ENCODE measurements at places on chromosomes 12 and 14. TPM values are rescaled to one million over a fixed set of nuclear protein-coding genes. Genes with fewer than 3 reads are reported as not detected.
A peak's percentile ranks its signal among the peaks of the same experiment; 100 is the strongest.

Gene KRT78
- total RNA-seq = not detected

Gene RPL10L
- not detected for total RNA-seq

Gene GALNT6
- total RNA-seq = 115 TPM

Gene GPR68
- total RNA-seq = 0.26 TPM

Gene ADAM21
- 0.66 TPM for total RNA-seq

Gene DCN
- 586 TPM for total RNA-seq

Gene RPS6KL1
- total RNA-seq = 1.2 TPM

Gene GYS2
- not detected for total RNA-seq

Gene DLGAP5
- total RNA-seq = 8.1 TPM

DNA sequence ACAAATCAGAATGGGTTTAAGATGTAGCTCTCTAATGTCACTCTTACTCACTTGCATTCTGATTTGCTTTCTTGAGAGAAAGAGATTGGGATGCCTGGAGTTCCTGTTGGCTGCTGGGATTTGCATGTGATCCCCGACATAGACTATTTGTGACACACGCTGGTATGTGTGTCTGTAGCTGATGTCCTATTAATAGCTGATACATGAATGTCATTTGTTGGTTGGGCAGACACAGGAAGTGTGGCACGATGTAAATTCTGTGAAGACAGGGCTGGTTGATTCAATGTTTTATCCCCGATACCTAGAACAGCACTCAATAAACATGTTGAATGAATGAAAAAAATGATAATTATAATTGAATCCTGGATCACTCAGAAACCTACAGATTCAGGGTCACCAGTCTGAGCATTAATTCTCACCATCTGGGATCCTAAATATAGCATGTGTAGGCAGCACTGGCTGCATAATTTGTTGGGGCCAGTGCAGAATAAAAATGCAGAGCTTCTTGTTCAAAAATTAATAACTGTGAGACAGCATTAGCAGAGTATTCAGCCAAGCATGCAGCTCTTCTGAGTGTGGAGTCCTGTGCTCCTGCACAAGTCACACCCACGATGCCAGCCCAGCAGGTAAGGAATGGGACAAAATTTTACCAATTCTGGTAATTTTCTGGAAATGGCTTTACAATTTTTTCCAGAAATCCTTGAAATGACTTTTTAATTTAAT lies 35.5 kb upstream of the SOCS2 start:
- peak; percentile 6 for DNase-seq

DNA sequence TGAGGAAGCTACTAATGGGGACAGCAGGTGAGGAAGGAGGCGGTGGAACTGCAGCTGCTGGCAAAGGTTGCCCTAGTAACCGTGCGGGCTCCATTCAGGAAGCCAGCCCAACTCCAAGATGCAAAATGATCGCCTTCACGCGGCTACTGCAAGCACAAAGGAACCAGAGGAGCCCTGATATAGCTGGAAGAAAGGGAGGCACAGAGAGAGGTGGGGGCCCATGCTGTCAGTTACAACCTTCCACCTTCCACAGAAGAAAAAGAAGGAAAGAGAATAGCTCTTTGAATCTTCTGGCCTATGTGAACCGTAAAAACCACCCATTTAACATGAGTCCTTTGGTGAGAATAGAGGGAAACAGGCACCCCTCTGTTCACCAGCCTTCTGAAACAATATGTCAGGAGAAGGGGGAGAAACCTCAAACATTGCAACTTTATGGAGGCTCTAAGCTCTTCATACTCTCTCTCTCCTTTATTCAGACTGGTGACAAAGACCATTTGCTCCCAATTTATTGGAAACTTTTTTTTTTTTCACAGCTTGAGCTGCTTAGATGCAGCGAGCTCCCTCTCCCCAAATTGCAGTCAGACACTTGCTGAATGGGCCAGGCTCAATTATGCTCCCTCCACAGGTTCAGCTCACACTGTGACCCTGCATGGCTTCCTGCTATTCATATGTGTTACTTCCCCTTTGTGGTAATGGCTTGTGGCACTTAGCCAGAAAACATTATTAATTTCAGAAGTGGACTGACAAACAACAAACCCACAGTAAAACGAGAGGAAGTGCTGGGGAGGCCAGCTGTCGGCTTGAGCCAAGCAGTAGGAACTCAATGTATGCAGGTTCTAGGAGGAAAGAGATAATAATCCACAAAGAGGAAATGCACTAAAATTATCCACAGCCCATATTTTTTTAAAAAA lies 6.2 kb downstream of the DUSP6 start:
- DNase-seq = peak; percentile 69

DNA sequence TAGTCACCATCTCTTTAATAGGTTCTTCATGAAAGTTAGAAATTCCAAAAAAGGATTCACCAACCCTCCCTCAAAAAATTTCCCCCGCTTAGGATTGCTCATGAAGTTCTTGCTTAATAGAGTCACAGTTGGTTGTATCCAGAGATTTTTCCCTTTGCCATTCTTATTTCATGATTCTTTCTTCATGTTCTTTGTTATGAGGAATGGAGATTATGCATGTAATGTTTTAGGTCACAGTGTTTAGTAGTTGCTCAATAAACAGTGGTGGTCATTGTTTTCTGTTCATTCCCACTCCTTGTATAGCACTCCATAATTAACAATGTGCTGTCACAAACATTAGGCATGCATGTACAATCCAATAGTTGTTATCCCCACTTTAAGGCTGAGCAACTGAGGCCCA lies 51.2 kb upstream of the RTRAF start:
- no peak for DNase-seq

- peak; percentile 37 for DNase-seq
Observed at GRCh38 chr14:51849097-51849496, 11.3 kb upstream of the GNG2 start.

GRCh38 chr14:94239406-94239805 lies 53.7 kb downstream of the SERPINA10 start:
- DNase-seq = no peak

- DNase-seq = no peak
Observed at GRCh38 chr14:104826861-104827176, 25.9 kb downstream of the ZBTB42 start.

DNA sequence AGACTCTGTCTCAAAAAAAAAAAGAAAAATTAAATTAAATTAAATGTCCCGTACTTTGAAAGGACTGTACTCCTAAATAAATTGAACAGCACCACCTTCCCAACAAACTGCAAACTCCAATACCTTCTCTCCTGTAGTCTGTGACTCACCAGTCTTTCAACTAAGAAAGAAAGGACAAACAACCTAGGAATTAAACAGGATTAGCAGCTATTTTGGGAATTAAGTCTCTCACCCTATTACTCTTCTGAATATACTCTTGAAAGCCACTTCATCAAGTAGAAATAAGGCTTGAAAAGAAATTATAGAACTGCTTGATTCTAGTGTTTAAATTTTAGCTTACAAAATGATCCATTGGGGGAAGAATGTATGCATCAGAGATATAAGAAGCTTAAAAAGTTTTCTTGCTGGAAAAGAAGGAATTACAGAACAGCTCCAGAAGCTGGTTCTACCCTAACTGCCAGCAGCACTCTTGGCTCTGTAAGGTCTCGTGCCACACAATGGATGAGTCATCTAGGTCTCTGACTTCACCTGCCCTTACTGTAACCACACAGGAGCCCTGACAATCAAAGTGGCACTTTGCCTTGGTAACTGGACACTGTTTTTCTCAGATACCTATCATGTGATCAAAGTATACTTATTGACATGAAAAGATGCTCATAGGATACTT lies 57.0 kb upstream of the CERS5 start:
- no peak for DNase-seq

DNA sequence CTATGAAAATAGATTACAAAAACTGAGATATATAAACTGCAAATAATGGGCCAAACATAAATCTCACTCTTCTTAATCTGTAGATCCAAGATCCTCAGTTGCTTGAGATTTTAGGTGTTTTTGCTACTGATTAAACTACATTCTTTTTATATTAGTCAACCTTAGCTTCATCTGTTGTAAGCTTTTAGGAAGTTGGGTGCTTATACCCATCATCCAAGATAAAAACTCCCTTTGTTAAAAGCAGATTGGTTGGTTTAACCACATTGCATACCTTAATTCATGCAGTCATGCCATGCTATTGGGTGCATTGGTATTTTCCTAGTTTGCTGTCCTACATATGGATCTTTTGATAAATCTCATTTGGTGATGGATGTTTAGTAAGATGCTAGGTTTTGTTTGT lies 46.2 kb upstream of the DIP2B start:
- DNase-seq = no peak

DNA sequence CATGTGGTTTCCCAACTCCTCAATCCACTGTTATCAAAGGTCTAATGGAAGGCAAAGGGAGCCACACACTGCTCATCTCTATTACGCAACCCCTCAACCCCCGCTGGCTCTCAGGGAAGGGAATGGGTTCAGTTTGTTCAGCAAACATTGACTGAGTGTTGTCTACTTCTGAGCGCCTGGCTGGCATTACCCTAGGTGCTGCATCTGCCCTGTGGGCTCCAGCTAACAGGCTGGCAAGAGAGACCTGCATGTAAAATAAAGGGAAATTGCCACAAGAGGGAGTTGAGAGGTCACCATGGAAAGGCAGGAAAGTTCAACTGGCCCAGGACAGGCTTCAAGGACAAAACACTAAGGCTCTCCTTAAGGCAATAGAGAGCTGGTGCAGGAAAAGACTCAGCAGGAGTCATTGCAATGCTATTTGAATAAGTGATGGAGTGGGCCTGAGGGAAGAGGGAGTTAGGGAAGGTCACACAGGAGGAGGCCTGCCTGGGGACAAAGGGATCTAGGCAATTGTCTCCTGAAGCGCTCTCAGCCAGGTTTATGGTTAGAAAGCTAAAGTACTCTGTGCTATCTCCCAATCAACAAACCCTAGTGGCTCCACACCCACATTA lies 5.5 kb upstream of the ZNF740 start:
- peak; percentile 35 for DNase-seq

DNA sequence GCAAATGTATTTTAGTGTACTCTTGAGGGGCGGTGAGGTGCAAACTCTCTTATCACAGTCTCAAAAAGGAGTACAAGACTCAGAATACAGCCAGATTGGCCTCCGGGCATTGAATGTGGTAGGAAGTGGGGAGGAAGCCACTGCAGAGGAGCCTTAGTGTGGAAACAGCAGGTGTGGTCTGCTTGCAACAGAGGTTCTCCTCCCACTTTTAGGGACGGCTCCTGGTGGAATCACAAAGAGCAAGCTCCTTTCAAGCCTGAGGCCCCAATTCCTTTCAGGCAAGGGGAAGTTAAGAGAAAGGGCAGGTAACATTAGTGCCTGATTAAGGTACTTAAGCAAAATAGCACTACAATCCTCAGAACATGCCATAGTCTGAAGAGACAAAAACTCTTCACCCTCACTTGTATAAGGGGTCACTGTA lies 23.7 kb upstream of the SLC2A3 start:
- DNase-seq = no peak

DNA sequence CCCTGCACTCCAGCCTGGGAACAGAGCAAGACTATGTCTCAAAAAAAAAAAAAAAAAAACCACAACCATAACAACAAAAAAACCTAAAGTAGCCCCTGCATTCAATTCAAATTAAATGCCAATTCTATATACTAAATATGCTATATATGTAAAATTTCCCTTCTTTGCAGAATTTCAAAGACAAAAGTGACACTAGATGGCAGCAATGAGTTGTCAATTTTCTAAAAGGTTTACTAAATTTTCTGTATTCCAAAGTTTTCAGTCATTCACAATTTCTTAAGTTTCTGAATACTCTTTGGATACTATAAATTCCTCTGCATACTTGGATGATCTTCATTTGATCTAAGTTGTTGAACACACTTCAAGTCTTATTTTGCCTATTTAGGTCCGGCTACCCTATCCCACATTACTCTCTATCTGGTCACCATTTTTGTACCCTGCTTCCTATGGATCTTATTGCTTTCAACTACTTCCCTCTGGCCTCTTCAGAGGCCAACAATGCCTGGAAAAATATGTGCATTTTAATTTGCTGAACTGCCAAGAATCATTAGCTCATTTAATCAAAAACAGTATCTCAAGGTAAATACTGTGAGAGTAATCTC lies 27.9 kb downstream of the HNRNPC start:
- DNase-seq = no peak

- DNase-seq = no peak
Observed at GRCh38 chr14:69664865-69665526, 53.6 kb downstream of the SUSD6 start.

GRCh38 chr14:100708425-100709288 lies 18.0 kb upstream of the DLK1 start:
- no peak for DNase-seq

GRCh38 chr12:53486736-53487487 lies 12.3 kb downstream of the MAP3K12 start:
- no peak for DNase-seq

- DNase-seq = no peak
Observed at GRCh38 chr14:36408388-36408787, 88.0 kb upstream of the MBIP start.

DNA sequence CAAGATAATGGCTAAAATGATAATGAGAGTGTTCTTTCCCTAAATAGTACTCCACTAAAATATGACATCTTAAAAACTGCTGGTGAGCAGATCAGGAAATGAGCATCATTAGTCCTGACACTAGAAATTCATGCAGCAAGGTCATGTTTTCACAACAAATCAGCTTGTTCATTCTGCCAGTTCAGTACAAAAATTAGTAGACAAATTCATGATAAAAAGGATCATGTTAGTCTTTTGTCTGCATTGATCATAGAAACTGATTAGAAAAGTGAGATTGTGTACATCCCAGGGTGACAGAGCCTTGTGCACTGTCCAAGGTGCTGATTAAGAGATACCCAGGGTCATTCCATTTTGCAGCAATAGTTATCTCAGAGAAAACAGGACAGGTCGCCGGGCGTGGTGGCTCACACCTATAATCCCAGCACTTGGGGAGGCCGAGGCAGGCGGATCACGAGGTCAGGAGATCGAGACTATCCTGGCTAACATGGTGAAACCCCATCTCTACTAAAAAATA lies 163.6 kb downstream of the RIMBP2 start:
- DNase-seq = no peak

GRCh38 chr12:104782296-104782695 lies 175.8 kb downstream of the SLC41A2 start:
- DNase-seq = no peak

DNA sequence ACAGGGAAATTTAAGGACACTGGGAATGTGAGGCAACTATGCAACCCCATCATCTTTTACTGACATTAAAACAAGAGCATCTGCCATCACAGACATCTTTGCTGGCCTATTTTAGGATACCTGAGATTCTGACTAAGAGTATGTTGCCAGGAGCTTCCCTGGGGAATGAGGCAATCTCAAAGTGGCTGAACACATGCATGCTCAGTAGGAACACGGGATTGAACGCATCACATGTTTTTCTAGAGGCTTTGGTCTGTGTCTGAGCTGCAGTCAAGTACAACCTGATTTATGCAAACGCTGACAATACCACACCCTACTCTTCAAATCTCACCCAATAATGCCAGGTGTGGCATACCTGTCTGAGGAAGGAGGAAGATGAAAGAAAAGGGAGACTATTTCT lies 416.5 kb downstream of the NELL2 start:
- DNase-seq = no peak

- no peak for DNase-seq
Observed at GRCh38 chr12:90064852-90065801, 356.5 kb upstream of the ATP2B1 start.

DNA sequence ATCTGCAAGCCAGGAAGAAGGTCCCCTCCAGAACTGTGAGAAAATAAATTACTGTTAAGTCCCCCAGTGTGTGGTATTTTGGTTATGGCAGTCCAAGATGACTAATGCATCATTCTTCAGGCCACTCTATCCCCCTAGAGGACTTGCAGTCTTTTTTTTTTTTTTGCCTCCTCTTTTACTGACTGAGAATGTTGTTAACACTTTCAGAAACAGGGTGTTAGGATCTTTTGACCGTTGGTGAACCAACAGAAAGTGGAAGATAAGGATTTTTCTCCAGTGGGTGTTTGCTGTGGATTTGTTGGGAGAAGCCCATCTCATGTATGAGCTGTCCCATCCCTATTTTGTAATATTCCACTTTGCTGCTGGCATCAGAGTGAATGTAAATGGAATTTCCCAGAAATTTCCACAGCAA lies 37.8 kb downstream of the MARK3 start:
- peak; percentile 91 for DNase-seq
